Dermis microvascular lymphatic vessel endothelial cell (primary cell): ENCODE measurements at places on chromosomes 4 and X. TPM values are rescaled to one million over a fixed set of nuclear protein-coding genes. Genes with fewer than 3 reads are reported as not detected.

- DNase-seq: no peak
These were observed 14.9 kb upstream of the CDKN2AIP start for GRCh38 chr4:183429489-183429888.

DNA sequence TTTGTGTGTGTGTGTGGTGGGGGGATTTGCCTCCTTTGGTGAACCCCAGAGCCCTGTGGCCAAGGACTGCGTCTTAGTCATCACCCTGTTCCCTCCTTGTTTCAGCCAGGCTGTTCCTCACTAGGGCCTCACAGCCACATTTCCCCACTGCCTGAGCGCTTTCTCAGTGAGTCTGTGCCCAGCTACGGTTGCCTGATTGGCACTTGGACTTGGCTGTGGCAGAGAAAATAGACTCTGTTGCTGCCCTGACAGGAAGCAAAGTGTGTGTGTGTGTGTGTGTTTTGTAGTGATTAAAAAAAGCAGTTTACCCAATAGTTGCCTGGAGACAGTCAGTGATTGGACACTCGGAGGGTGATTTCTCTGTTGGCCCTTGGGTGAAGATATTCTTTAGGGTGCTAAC lies 113.0 kb downstream of the UCHL1 start:
- peak; percentile 83 for DNase-seq

- DNase-seq: no peak
These were observed 3.0 kb downstream of the IL2 start for GRCh38 chr4:122453384-122453995.

The FHIP1A gene
- 0.39 and 0.76 TPM in 2 replicates for total RNA-seq

The GRIPAP1 gene
- total RNA-seq: 10.9 and 15.7 TPM in 2 replicates

- no peak for DNase-seq
These were observed 54.5 kb downstream of the FBXO8 start for GRCh38 chr4:174228988-174229387.

DNA sequence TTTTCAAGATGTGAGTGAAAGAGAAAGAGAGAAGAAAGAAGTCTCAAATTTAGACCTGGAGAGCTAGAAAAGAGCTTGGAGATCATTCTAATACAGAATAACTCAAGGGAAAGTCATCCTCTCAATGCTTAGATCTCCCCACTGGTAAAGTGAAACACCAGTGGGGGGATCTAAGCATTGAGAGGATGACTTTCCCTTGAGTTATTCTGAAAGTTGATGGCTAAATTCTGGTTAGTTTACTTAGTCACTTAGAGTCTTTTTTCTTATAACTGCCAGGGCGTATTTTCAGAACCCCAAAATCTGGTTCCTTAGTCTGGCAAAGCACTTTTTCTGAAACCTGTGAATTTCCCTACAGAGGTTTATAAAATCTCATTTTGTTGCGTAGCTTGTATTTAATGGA lies 198.6 kb downstream of the ARHGAP24 start:
- DNase-seq: no peak

DNA sequence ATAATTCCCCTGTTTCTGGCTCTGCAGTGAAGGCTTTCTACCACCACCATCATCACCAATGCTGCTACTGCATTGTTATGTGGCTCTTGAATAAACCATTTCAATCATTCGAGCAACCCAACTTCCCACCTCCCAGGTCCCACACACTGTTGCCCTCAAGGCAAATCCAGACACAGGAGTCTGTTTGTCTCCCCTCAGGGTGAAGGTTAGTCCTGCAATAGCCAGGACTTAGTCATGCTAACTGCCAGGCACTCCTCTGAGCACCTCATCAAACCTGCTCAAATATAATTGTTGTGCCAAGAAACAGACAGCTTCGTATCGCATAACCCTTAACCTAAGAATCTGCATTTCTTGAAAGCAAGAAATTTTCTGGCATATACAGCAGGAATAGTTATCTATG lies 213.2 kb downstream of the KDR start:
- DNase-seq: no peak

The C4orf50 gene
- under 0.01 TPM in 2 replicates for total RNA-seq

DNA sequence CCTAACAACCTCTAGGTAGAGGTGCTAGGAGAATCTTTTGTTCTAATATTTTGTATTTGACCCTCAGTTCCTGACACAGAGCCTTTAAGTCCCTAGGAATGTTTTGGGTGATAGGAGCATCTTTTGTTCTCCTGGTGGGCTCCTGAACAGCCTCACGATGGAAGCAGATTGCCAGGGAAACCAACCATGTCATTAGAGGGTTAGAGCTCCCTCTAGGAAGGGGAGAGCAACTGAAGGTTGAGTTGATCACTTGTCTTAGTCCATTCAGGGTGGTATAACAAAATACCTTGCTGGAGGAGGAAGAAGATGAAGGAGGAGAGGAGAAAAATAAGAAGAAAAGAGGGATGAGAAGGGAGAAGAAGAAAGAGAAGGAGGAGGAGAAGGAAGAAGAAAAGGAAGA lies 9.2 kb downstream of the VCX start:
- DNase-seq: no peak

GRCh38 chr4:40887764-40888131 lies 138.0 kb downstream of the NSUN7 start:
- DNase-seq: no peak

- DNase-seq: no peak
These were observed 23.5 kb downstream of the TRIML1 start for GRCh38 chr4:188162698-188163097.

The POU4F2 gene
- not detected in 2 replicates for total RNA-seq

GRCh38 chr4:25861951-25862410 lies 807 bp downstream of the SEL1L3 start:
- DNase-seq: no peak

The SHOX gene
- total RNA-seq: not detected in 2 replicates

DNA sequence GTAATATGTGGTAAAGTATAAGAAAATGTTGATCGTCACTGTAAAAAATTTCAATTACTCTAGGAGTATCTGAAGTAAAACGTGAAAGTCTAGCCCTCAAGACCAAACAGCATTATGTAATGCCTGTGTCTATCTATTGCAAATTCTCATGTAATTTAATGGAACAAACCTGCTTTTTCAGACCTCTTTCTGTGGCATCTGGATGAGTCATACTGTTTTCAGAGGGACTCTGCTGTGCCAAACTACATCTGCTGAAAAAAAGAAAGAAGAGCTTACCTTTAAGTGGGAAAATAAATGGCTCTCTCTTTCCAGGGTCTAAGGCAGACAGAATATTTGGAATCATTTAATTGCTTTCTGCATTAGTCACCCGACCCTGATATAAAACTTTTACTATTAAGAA lies 89.8 kb upstream of the ARMCX2 start:
- DNase-seq: peak; percentile 42

DNA sequence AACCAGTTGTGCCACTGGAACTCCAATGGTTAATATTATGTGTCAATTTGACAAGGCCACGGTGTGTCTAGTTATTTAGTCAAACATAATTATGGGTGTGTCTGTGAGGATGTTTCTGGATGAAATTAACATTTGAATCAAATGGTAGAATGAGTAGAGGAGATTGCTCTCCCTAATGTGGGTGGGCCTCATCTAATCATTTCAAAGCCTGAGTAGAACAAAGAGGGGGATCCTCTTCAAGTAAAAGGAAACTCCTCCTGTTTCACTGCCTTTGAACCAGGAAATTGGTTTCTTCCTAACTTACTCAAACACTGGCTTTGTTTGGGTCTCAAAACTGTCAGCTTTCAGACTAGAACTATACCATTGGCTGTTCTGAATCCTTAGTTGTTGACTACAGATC lies 1692.1 kb downstream of the PCDH19 start:
- DNase-seq: no peak

The ANOS1 gene
- 0.26 and 0.63 TPM in 2 replicates for total RNA-seq

The AKAP17A gene
- 13.5 and 19.1 TPM in 2 replicates for total RNA-seq

DNA sequence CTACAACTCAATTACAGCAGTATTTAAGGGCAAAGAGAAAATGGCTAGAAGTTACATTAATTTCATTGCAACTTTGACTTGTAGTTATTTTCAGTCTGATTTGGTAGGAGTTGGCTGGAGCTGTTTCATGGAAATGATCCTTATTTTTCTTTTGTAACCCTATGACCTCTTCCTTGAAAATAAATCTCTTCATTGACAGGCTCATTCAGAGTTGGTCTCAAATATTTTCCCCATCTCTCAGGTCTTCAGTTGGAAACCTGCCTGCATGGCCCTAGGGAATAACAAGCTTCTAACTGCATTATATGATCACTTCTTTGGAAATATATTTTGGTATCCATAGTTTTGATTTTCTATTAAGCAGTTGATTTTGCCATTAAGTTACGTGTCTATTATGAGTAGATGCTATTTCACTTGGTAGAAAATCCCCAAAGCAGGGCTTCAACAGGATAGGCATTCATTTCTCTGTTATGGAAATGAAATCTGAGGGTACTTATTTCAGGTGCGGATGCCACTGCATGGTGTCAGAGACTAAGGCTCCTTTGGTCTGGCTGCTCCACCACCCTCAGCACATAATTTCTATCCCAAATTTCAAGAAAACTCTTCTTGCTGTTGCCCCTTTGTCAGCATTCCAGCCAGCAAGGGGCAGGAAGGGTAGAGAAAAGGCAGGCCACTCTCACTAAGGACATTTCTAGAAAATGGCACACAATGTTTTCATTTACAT lies 502.5 kb downstream of the SPRY1 start:
- peak; percentile 62 for DNase-seq

- DNase-seq: no peak
These were observed 480.7 kb downstream of the GRXCR1 start for GRCh38 chr4:43373201-43373600.

DNA sequence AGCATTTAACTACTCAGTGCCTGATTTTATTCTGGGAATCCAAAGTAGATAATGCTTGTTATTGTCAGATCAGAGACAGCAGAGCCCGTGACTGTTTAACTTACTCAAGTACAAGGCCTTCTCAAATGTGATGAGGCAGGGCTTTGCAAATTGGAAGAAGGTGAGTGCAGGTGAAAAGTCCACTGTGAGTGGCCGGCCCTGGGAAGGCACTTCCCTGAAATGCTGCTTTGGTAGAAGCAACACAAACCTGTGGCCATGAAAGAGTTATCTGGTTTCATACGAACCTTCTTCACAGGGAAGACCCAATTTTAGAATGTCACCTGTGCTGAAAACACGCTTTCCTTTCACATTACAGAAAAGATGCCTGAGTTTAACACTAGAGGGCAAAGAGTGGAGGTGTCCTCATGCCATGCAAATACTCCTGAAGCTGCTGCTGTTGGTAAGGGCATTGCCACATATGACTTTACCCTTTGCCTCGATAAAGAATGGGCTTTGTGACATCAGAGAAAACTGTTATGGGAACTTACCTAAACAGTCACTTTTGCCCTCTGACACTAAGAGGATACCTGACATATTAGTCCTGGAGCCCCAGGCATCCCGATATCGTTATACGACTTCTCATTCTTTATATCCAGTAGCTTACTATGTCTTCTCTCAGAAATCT lies 8.0 kb downstream of the PPARGC1A start:
- DNase-seq: no peak

The SLC6A8 gene
- total RNA-seq: 5.5 and 5.9 TPM in 2 replicates

GRCh38 chrX:96791559-96791958 lies 92.1 kb upstream of the RPA4 start:
- no peak for DNase-seq

DNA sequence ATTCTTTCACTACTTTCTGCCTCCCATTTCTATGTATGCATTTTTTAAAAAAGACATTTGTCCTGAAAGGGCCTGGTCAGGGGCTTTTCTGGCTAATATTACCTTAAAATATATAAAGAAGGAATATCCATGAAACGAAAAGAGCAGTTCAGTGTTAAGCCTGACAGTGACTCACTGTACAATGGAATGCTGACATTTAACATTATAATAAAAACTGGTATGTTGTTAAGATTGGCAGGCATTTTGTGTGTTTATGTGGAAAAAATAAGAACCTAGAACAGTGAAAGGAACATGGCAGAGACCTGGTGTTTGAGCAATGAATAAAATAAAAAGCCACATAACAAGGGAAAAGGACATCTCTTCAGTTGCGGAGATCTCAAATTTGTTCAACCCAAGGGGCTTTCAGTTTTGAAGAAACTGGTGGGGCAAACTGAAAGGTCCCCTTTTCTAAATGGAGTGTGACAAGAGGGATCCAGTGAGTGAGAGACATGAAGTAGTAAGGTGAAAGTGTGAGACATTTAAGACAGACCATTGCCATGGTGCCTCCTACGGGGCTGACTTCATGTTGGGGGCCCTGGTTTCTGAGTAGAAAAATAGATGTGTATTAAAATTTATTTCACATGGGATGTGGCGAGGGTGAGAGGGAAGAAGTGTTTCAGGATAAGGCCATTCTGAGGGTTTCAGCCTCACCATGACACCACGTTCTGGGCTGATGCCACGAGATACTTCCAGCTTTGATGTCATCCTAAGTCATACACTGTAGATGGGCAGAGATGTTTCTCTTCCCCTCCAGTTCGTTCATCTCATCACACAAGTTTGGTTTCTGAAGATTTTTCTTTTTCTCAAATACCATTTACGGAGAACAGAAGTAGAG lies 324.9 kb downstream of the PPP3CA start:
- DNase-seq: peak; percentile 50

- peak; percentile 5 for DNase-seq
These were observed 22.8 kb downstream of the RPL9 start for GRCh38 chr4:39435659-39436563.

DNA sequence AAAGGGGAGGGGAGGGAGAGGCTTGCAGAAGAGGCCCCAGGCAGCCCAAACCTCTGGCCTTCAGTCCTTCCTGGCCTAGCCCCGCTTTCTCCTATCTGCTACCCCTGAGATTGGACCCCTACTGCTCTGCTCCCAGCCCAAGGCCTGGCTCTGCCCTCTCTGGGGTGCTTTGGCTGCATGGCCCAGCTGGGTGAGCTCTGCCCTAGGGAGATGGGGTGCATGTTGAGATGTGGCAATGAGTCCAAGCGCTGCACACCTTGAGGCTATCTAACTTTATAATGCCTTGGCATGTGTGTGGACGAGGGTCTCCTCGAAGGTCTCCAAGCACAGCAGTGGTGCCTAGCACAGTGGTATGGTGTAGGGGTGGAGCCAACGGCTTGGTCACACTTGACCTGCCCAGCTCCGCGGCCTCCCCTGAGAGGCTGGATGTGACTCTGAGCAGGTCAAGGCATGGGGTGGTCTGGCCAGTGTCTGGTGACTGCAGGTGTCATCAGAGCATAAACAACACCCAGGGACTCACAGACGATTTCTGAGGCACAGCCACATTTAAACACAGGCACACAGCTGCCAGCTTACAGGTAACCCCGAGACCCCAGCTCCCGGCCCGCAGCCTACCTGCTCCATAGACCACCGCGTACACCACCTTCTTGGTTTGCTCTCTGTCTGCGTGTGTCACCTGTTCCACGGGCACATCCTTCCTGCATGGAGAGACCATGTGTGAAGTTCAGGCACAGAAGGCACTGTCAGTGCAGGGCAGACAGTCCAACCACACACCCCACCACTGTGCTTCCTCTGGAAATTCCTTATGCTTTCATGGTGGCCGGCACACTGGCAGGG lies 36.3 kb downstream of the NAT8L start:
- no peak for DNase-seq
